ENCODE measurements at places on chromosomes 2 and 18.

- no peak for DNase-seq
Measured at GRCh38 chr2:63484481-63484880, 103.8 kb downstream of the WDPCP start.

DNA sequence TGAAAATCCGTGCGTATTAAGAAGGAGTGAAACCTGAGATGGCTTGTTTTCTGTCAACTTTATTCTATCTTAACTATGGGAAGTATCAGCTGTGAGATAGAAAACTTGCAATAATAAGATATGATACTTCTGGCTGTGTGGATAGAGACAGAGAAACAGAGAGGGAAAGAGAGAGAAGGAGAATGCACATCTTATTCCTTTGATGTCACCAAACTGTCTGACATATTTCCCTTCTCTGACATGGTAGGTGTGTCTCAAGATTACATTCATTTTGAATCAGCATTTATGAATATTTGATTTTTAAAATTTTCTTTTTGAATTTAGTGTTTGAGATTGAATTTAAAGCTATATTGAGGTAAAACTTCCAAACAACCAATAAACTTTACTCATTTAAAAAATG lies 69.4 kb downstream of the CDC42EP3 start:
- DNase-seq: no peak

DNA sequence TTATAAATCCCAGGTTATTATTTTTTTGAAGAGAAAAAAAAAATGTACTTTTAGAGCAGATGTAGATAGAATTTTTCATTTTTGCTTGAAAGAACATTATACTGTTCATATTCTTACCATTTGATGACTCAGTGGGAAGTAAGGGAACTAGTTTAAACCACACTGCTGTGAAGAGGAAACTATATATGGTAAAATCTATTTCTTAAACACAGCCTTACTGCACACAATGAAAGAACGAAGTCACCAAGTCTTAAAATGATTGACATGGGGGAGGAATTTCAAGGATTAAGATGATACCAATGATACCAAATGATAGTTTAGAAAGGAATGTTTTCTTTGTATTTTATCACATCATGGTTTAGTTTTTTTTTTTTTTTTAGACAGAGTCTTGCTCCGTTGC lies 5.0 kb downstream of the ACTR2 start:
- DNase-seq: no peak

DNA sequence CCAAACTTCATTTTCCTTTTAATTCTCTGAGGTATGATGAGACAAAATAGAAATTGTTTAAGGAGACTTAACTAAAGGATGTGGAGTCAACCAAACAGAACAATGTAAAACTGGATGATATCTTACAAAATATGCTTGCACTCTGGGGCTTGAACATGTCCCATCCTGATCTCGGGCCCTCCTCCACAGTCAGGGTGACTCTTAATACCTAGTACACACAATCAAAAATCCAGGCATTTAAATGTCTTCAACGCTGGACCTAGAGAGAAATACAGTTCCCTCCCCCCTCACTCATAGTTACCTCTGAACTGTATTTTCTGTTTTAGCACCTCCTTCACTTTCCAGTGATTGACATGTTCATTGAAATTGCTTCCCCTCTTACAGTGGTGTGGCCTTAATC lies 36.9 kb upstream of the SERPINB2 start:
- DNase-seq: no peak

DNA sequence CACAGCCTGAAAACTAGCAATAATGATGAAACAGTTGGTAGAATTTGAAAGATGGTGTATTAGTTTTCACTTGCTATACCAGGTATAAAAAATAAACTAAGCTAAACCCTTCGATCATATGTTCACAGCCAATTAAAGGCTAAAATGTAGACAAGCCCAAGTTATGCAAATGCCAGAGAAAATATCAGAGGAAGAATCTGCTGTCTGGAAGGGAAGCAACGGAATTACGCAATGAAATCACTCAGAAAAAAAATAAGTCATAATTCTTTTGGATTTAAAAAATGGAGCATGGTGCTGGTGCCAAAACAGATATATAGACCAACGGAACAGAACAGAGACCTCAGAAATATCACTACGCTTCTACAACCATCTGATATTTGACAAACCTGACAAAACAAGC lies 108.3 kb downstream of the ARL4C start:
- no peak for DNase-seq
